ENCODE measurements at places on chromosomes 5 and 9.

DNA sequence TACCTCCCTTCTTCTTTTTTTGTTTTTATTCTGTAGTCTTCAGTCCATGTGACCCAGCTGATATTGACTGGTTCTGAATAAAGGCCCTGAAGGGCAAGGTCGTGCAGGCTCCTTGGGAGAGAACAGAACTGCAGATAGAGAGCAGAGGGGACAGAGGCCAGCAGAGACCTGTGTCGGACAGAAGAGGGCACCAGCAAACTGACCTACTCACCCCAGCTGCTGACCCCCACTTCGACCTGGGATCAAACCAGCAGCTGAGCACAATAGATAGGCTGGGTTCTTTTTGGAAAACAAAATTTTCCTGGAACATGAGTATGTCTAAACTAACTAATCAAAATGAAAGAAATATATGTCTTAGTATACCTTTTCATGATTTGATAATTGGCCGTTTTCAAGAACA is 695.1 kb downstream of the NR2F1-AS1 start:
- DNase-seq = no peak

DNA sequence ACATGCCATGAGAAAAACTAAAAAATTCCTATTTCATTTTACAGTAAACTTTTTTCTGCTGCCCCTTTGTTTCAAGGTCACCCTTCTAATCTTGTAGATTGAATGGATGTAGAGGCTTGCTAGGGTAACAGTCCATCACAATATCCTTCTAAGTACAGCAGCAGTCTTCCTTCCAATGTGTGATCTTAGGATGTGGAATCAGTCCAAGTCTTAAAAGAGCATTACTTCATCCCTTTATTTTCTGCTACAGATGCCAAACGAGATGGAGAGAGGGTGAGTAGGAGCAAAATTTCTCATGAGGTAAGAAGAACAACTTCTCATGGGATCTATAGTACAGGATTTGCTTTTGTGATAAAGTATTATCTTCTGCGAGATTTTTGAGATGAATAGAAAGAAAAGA is 704 bp upstream of the IL33 start:
- peak; percentile 45 for DNase-seq

DNA sequence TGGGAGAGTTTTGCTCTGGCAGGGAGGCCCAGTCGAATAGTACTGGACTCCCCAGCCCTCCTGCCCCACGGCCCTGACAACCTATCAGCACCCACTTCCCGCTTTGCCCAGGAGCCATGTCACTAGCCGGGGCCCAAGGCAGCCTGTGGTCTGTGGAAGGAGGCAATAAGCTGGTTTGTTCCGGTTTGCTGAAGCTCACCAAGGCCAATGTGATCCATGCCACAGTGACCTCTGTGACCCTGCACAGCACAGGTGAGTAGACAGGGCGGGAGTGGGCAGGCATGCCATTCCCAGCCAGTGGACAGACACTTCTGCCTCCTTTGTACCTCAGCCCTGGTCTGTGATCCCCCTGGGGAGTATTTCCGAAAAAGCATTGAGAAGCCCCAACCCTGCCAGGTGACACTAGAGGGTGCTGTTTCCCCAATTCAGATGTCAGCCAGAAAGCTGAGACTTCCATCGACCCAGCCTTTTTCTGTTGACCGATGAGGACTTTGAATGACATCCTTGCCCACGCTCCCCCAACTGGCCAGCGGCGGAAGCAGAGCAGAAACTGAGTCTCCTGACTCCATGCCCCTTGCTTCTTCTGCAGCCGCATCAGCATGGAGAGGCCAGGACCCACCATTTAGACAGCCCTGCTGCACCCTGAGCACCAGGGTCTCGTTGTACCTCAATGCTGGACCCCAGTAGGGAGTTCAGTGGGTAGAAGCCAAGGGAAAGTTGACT is 9.6 kb downstream of the PCYOX1L start:
- no peak for DNase-seq

GRCh38 chr5:83711982-83712601 is 8.6 kb downstream of the HAPLN1 start:
- no peak for DNase-seq

DNA sequence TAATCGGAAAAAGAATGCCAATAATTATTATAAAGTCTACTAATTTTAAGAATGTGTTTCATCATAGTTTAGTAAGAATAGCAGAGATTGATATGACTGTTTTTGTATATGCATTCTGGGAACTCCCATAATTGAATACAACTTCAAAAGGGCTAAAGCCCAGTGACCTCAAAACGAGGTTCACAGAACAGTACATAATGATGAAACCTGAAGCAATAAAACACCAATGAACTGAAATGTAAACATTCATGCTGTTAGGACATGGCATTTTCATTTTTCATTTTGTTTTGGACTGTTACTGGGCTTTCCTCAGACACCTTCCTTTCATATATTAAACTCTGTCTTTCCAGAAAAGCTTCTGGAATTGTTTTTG is 684 bp upstream of the JMY start:
- no peak for DNase-seq

- no peak for DNase-seq
These were observed 546.4 kb downstream of the DTWD2 start for GRCh38 chr5:118441956-118442355.

- no peak for DNase-seq
These were observed 449.5 kb downstream of the AGTPBP1 start for GRCh38 chr9:85292261-85292660.

GRCh38 chr5:159605585-159605984 is 275.3 kb upstream of the IL12B start:
- DNase-seq = no peak

DNA sequence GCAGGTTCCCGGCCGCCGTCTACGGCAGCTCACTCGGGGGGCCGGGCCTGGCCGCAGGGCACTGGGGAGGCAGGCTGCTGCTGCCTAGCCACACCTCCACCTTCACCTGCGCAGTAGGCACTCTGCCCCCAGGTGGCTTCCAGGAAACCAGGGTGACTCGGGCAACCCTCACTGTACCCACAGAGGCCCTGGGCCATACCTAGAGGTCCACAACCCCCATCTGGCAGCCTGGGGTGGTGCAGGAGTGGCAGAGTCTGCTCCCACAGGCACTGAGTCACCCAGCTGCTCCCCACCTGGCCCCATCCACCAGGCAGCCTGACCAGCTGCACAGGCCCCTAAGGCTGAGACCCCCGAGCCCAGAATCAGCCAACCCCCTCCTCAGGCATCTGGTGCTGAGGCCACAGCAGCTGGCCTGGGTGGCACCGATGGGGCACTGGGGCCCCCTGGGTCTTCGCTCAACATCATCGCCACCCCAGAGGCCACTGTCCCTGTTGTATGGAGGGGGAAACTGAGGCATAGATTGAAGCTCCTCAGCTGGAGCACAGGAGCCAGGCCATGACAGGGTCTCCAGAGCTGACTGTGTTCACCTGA is 70.2 kb downstream of the KCNT1 start:
- no peak for DNase-seq

DNA sequence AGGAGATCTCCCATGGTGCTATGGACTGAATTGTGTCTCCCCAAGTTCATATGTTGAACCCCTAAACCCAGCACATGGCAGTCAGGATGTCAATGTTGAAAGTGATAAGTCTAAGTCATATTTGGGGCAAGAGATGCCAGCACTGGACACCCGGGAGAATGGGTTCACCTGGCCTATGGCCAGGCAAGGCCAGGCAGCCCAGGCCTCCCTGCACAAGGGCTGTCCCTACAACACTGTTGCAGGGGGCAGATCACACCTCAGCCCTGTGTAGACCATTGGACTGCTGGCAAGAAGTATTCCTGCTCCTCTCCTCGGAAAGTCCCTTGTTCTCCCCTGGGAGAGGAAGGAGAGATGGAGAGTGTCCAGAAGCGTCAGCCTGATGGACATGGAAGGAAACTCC is 240.5 kb downstream of the GADD45G start:
- DNase-seq = no peak

GRCh38 chr5:76367623-76368371 is 35.3 kb upstream of the IQGAP2 start:
- DNase-seq = no peak

DNA sequence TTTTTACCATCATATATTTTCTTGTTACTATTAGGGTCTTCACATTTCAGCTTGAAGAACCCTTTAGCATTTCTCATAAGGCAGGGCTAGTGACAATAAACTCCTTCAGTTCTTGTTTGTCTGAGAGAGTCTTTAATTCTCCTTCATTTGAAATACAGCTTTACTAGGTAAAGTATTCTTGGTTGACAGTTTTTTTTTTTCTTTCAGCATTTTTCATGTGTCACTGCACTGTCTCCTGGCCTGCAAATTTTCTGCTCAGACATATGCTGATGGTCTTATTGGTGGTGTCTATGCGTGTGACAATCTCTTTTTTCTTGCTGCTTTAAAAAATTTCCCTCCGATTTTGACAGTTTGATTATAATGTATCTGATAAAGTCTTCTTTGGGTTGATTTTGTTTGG is 399.9 kb downstream of the SH3GL2 start:
- DNase-seq = no peak
